Cardiac muscle cell (in vitro differentiated cells and primary cell): ENCODE measurements at places on chromosomes 6 and 20. TPM values are rescaled to one million over a fixed set of nuclear protein-coding genes. Genes with fewer than 3 reads are reported as not detected.

GSTA2 gene
- polyA plus RNA-seq: 0.24 TPM in 1 of 2 replicates, not detected in the other

HLA-DQA2 gene
- not detected in 2 replicates for polyA plus RNA-seq

HMGN3 gene
- polyA plus RNA-seq: 570 and 666 TPM in 2 replicates

HCK gene
- not detected in 2 replicates for polyA plus RNA-seq

ARG1 gene
- polyA plus RNA-seq: 0.50 TPM in 1 of 2 replicates, not detected in the other

RIN2 gene
- 18.4 and 19.9 TPM in 2 replicates for polyA plus RNA-seq

MRPS10 gene
- polyA plus RNA-seq: 37.8 and 39.8 TPM in 2 replicates

SLC22A16 gene
- not detected in 2 replicates for polyA plus RNA-seq

KHDC1L gene
- polyA plus RNA-seq: 0.31 TPM in 1 of 2 replicates, not detected in the other

ADGRF4 gene
- not detected in 2 replicates for polyA plus RNA-seq

ECT2L gene
- polyA plus RNA-seq: 0.04 TPM in 1 of 2 replicates, not detected in the other

BEND6 gene
- polyA plus RNA-seq: 0.65 and 0.84 TPM in 2 replicates

DCDC2 gene
- polyA plus RNA-seq: 0.64 TPM in 1 of 2 replicates, not detected in the other

CGAS gene
- not detected in 2 replicates for polyA plus RNA-seq

GSTA1 gene
- polyA plus RNA-seq: 0.67 TPM in 1 of 2 replicates, not detected in the other

AVP gene
- not detected in 2 replicates for polyA plus RNA-seq

ANKEF1 gene
- 4.3 and 8.9 TPM in 2 replicates for polyA plus RNA-seq

SMPDL3A gene
- polyA plus RNA-seq: 4.5 and 6.1 TPM in 2 replicates

C6orf15 gene
- polyA plus RNA-seq: not detected in 2 replicates

IPCEF1 gene
- not detected in 2 replicates for polyA plus RNA-seq

AKAP12 gene
- 66.5 and 81.7 TPM in 2 replicates for polyA plus RNA-seq

ISM1 gene
- 0.59 TPM in 1 of 2 replicates, not detected in the other for polyA plus RNA-seq

WFDC12 gene
- polyA plus RNA-seq: not detected in 2 replicates

POM121L2 gene
- 0.60 TPM in 1 of 2 replicates, not detected in the other for polyA plus RNA-seq

CNKSR3 gene
- polyA plus RNA-seq: 4.7 and 8.4 TPM in 2 replicates

GGTLC1 gene
- not detected in 2 replicates for polyA plus RNA-seq

SIRPB2 gene
- polyA plus RNA-seq: not detected in 2 replicates

OR2B6 gene
- not detected in 2 replicates for polyA plus RNA-seq

CMTR1 gene
- 41.2 and 42.5 TPM in 2 replicates for polyA plus RNA-seq

COL19A1 gene
- 0.10 TPM in 1 of 2 replicates, not detected in the other for polyA plus RNA-seq

SALL4 gene
- polyA plus RNA-seq: 13.6 and 24.0 TPM in 2 replicates

CPNE5 gene
- polyA plus RNA-seq: 51.6 and 56.5 TPM in 2 replicates

NOX3 gene
- polyA plus RNA-seq: not detected in 2 replicates

ABHD16B gene
- polyA plus RNA-seq: 3.4 and 4.6 TPM in 2 replicates

NKX2-2 gene
- not detected in 2 replicates for polyA plus RNA-seq
